Stimulated activated CD4-positive, alpha-beta T cell treated with anti-CD3 and anti-CD28 coated beads, Interleukin-2, amount 100 ng/mL, for 24 hours (primary cell): ENCODE measurements at places on chromosomes 16 and 17.
A peak's percentile ranks its signal among the peaks of the same experiment; 100 is the strongest.

- no peak for DNase-seq
These were observed 246.5 kb upstream of the CIBAR2 start for GRCh38 chr16:85358704-85359146.

DNA sequence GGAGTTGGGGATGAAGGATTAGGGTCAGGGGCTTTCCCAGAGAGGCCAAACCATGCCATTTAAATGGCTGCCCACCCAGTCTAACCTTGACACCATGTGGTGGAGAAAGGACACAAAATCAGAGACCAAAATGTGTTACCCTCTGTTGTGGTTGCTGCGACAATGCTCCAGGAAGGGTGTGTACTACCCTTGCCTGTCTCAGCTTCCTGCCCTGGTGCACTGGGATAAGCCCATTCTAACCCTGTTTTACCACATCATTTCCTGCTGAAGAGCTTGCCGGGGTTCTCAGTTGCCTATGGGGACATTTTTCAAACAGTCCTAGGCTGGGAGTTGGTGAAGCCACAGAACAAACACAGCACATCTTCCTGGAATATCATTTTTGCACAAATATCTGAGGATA lies 4.9 kb downstream of the OR4D1 start:
- DNase-seq: peak; percentile 36

DNA sequence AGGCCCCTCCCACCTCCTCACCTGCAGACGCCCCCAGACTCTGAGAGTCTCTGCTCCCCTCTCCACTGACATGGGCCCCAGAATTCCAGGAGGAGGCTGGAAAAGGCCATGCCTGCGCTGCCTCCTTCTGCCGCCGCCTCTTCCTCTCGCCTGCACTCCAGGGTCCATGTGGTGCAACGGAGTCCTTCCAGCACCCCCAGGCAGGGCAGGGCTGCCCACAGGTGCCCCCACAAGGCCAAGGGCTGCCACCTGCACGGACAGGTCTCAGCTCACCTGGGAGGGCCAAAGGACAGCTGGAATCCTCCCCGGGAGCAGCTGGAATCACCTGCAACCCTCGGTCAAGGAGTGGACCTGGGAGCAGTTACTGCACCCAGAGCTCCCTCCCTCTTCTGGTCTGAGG lies 194.9 kb downstream of the RBFOX3 start:
- DNase-seq: no peak

- DNase-seq: peak; percentile 64
These were observed 13.5 kb upstream of the DYNLRB2 start for GRCh38 chr16:80527297-80527696.

- DNase-seq: no peak
These were observed 1080.1 kb upstream of the RBFOX1 start for GRCh38 chr16:6252541-6252940.

DNA sequence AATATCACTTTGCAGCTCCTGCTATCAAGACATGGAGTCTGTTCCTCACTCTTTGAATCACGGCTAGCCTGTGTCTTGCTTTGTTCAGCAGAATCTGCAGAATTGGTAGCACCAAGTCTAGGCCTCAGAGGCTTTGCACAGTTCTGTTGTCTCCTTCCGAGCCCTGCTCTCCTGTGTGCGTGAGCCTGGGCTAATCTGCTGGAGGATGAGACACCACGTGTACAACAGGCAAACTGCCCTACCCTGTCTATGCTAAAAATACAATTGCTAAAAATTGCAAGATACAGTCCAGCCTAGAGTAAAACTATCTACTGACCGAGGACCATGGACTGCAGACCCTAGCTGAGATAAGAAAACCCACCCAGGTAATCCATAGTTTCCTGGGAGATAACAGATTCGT lies 484.7 kb downstream of the NPIPA7 start:
- DNase-seq: no peak

DNA sequence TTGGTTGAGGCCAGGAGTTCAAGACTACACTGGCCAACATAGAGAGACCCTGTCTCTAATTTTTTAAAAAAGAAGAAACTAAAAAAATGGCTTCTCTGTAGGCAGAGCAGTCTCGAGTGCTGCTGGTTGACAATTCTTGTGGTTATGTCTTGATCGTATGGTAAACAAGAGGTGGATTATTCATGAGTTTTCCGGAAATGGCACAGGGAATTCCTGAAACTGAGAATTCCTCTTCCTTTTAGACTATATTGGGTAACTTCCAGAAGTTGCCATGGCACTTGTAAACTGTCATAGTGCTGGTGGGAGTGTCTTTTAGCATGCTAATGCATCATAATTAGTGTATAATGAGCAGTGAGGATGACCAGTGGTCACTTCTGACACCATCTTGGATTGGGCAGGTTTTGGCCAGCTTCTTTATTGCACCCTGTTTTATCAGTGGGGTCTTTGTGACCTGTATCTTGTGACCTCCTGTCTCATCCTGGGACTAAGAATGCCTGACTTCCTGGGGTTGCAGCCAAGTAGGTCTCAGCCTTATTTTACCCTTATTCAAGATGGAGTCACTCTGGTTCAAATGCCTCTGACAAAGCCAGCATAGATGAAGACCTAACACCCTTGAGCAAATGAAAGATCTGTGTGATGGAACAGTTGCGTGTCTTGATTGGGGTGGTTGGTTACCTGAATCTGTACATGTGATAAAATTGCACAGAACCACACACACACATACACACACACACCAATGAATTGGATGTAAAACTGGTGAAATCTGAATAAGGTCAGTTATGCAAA lies 30.2 kb downstream of the BMERB1 start:
- no peak for DNase-seq
